Esophagus mucosa (tissue), 1 donor: ENCODE measurements at places on chromosomes 1 and 21. TPM values are rescaled to one million over a fixed set of nuclear protein-coding genes. Genes with fewer than 3 reads are reported as not detected.

- no peak for ATAC-seq
Observed at GRCh38 chr1:188615321-188615720, 1786.6 kb downstream of the PLA2G4A start.

DNA sequence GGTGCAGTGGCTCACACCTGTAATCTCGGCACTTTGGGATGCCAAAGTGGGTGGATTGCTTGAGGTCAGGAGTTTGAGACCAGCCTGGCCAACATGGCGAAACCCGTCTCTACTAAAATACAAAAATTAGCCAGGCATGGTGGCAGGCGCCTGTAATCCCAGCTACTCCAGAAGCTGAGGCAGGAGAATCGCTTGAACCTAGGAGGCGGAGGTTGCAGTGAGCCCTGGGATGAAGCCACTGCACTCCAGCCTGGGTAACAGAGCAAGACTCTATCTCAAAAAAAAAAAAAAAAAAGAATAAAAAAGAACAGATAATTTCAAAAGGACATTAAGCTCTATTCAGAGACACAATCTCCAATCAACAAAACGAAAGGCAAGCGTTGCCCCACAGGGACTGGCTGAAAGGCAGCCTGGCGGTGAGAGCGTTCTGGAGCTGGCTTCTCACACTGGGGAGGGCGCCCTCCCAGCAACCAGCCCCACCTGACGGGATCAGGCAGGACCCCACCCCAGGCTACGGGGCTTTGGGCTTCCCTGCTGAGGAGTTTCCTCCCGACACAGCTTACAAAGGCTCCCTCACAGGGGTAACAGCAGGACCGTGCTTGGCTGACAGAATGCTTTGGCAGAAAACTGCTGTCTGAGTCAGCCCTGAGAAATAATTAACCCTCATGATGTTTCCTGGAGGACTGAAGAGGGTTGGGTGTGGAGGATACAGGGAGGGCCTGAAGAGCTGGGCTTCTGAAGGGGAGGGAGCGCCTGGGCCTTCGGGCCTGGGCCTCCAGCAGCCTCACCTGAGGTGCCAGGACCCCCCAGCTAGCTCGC is 31.1 kb upstream of the SRP9 start:
- peak; percentile 94 for ATAC-seq

GRCh38 chr1:54498383-54499096 is 49.5 kb upstream of the ACOT11 start:
- peak; percentile 11 for ATAC-seq

- no peak for ATAC-seq
Observed at GRCh38 chr1:231417513-231417912, 4.6 kb downstream of the EGLN1 start.

DNA sequence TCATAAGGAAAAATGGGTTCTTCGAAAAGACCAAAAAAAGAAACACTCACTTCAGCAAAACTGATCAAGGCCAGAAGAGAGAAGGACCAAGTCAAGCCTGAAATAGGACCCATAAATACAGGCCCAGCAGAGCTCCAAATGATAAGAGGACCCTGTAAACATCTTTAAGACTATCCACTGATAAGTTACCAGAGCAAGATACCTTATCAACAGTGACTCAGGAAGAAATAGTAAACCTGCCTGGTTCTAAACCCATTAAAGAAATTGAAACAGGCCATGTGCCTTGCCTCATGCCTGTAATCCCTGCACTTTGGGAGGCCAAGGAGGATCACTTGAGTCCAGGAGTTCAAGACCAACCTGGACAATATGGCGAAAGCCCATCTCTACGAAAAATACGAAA is 81.8 kb upstream of the ERRFI1 start:
- ATAC-seq, result no peak

DNA sequence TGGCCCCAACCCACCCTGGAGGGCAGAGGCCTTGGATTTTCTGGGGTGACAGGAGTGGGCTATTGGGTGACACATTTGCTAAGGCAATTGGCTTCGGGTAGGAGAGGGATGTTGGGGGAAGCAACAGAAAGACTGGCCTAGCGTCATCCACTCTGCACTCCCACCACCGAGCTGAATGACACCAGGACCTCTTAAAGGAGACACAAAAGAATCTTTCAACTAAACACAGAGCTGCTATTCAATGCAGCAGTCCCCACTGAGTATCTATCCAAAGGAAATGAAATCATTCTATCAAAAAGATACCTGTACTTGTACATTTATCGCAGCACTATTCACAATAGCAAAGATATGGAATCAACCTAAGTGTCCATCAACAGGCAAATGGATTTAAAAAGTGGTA is 6.2 kb downstream of the TFF2 start:
- ATAC-seq, result no peak

DNA sequence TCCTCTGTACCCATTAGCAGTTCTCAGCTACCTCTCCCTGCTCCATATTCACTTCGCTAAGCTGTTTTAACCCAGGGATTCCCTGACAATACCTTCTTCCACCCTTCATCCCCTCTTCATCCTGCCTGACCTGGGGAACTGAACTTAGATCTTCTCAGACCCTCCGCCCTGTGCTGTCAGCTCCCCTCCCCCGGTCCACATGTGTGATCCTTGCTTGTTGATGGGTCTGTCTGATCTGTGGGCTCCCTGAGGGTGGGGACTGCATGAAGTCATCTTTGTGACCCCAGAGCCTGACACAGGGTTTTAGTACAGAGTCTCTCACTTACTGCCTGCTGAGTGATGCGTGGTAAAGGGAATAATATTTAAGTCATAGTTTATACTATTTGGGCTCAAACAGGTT is 11.8 kb downstream of the CHAF1B start:
- ATAC-seq, result peak; percentile 13

DNA sequence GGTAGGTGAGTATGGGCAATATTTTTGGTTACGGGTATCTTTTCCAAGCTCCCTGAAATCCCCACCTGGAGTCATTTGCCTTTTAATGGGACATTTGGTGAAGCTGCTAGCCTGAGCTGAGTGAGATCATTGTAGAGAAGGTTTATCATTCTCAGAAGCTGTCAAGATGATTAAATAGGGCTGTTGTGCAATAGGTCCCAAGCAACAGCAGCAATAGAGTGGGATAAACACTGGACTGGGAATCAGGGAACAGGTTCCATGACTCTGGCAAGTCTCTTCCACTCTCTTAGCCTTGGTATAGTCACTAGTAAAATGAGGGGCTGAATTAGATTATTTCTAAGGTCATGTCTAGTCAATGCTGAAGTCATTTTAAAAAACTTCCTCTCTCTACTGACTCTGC is 30.3 kb upstream of the FAM78B start:
- ATAC-seq, result peak; percentile 83

- ATAC-seq, result no peak
Observed at GRCh38 chr1:119291611-119292206, 76.9 kb upstream of the HAO2 start.

- ATAC-seq, result no peak
Observed at GRCh38 chr1:53276902-53277281, 38.6 kb upstream of the MAGOH start.

DNA sequence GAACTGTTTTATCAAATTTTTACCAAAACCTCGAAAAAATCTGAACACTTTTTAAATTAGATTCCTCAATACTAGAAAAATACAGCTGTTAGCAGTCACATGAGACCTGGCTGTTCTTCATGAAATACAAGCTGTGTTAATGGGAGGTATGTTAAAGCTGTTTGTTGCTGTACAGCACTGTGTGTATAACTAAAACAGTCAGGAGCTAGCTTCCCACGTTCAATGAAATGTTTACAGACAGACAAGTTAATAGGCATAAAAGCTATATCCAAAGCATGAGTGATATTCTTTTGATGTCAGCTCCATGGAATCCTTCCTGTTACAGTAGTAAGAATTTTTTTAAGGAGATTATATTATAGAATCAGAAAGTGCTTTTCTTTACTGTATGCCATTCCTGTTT is 223.2 kb upstream of the FOXD3 start:
- no peak for ATAC-seq

DNA sequence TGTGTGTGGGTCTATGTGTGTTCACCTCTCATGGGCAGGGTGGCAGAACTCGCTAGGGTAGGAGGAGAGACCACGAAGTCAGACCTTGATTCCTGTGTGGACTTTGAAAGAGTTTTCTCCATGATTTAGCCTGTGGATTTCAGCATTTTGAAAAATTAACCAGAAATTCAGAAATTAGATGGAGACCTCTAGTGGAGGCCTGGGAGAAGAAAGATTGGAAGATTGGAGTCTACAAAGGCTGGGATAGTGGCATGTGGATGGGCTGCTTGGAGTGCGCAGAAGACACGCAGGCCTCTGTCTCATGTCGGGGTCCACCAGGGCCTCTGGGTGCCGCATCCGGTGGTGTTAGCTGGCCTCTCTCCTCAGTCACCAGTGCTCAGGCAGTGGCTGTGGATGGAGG is 18.9 kb upstream of the IGSF5 start:
- no peak for ATAC-seq

DNA sequence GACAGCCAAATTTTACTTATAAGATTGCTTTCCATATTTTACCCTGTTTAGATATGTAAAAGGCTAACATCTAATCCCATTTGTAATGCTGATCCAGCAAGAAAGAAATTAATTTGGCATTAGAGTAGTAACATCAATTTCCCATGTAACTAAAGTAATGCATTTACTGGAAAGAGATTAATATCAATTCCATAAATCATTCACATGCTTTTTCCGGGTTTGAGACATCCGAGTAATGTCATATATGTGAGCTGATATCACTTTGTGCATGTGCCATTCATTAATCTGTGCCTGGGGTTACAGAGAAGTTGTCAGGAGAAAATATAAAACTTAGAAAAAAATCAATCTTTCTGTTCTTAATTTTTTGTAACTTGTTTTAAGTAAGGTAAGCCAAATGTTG is 206.1 kb downstream of the AGBL4 start:
- no peak for ATAC-seq

DNA sequence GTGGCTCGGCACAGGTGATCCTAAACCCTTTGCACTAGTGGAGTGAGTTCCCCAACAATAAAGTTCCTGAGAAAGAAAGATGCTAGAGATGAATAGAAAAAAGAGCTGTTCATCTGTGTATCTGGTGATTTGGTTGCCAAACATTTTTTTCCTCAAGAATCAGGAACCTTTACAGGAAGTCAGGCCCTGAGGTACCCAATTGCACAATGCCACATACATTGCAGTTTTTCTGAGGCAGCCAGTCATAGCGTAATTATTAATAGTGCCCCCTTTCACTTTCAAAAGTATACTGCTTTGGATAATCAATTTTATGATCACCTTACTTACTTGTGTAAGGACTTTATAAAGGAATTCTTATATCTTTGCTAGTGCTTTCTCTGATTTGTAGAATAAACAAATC is 346.3 kb upstream of the POU3F1 start:
- ATAC-seq, result no peak

DNA sequence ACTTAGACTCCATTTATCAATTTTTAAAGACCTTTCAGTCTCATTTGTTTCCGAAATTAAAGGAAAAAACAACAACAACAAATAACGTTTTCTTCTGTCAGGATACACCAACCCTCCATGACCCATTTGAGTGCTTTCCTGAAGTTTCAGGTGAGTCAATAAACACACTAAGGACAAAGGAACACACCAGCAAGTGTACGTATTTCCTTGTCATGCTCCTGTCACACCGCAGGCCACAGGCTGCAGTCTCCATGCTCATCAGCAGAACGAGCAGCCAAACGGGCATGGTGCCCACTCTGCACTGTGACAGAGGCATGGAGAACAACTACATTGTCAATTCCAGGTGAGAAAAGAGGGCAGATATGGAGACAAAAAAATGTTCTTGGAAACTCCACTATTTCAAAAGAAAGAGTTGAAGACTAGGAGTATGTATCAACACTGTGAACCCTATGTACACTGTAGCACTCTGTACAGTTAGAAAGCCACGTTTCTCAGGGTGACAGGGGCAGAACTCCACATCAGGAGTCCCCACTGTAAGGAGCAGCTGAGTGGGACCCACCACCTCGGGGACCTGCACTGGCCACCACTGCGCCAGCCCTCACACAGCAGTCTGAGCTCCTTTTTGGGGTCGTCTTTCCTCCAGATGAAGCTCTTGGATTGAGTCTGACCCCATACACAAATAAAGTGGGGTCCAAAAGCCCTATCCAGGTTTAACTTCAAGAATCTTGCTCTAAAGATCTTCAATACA is 2.6 kb downstream of the PTTG1IP start:
- no peak for ATAC-seq

DNA sequence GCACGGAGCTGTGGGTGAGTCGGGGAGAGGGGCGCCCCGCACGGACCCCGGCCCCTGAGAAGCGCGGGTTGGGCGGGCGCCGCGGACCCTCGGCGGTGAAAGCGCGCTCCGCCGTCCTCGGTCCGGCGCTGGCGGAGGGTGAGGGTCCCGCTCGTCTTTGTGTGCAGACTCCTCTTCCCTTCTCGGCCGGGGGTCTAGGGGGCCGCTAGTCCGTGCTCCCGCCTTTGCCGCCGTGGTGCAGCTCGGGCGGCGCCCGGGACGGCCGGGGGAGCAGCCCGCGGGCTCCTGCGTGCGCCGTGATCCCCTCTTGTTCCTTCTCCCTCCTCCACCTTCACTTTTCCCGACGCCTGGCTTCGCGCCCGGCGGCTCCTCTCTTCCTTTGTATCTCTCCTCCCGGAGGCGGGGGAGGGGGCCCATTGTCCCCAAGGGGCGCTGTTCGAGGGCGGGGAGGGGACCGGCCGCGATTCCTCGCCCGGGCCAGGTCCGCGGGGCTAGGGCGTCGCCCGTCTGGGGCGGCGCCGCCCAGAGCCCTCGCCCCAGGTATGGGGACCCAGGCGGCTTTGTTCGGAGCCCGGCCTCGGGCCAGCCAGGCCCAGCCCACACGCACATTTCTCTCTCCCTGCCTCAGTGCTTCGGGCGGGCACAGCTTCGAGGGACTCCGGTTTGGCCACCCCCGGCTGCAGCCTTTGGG is 519 bp downstream of the FNBP1L start:
- peak; percentile 56 for ATAC-seq

DNA sequence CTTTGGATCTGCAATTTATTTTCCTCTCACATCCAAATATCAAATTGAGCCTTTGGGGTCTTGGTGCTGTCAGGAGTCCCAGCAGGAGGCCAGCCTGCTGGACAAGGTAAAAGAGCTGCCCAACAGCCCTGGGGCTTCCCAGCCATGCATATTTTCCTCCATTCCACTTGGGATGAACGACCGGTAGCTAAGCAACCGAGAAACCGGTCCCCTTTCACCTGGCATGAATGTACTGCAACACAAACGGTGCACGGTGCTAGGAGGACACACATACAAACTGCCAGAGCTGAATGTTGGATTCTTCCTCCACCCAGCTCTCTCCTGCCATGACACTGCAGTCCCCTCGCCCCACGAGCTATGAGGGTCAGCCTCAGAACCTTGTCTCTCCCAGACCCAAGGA is 42.7 kb downstream of the BCAR3 start:
- ATAC-seq, result no peak

GRCh38 chr21:24823247-24823646 is 784.0 kb downstream of the MRPL39 start:
- no peak for ATAC-seq

DNA sequence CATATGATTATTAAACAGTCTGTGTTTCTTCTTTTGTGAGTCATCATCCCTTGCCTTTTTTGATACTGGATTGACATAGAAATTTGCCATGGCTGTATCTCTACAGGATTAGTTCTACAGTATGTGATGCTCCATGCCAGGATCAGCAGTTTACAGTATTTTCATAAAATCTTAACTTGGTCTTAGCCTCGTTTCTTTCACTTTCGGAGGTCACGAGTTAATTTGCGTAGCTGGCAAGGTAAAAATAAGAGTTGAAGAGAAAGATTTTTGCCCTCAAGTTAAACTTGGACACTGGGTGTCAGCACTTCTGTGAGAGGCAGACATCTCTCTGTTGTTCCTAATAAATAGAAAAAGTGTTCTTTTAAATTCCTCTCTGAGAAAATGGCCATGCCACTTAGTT is 79.1 kb downstream of the CACNA1E start:
- ATAC-seq, result no peak

Gene KLHDC9
- 4.5 TPM for total RNA-seq

Gene PGBD5
- 6.4 TPM for total RNA-seq

Gene OR2M7
- not detected for total RNA-seq

Gene EDN2
- total RNA-seq, result 4.7 TPM

Gene HMCN1
- total RNA-seq, result 1.9 TPM
